H9 (cell line): ENCODE measurements at places on chromosomes 2 and 18.

DNA sequence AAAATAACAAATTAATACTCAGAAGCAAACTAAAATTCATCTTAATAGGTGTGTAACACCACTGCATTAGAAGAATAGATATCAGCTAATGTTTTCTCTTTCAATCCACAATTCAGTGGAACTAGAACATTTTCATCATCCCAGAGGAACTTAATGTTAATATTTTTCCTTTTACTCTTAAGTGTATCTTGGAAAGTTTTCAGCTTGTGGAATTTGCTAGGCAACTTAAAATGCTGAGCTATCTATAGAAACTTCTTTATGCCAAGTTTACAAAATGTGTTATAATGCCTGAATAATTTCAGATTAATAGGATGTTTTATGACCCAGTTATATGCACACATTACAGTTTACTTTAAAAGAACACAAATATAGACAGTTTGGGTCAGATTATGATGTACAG lies 86.6 kb upstream of the FAM237A start:
- DNase-seq: no peak

DNA sequence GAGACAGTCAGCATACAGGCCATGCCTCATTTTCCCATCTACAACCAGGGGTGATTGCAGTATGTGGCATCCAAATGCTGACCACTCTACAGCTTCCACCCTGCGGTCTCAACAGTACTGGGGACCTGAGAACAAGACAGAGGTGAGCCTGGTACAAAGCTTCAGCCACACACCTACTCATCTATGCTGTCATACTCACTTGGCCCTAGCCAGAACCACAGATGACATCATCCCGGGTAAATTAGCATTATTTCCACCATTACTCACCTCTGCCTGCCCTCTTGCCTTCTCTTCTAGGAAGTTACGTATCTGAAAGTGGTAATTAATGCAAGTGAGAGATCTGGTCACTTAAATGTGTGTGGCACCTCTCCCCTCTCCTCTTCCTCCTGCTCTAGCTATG lies 208.2 kb upstream of the ARL4C start:
- DNase-seq: no peak

DNA sequence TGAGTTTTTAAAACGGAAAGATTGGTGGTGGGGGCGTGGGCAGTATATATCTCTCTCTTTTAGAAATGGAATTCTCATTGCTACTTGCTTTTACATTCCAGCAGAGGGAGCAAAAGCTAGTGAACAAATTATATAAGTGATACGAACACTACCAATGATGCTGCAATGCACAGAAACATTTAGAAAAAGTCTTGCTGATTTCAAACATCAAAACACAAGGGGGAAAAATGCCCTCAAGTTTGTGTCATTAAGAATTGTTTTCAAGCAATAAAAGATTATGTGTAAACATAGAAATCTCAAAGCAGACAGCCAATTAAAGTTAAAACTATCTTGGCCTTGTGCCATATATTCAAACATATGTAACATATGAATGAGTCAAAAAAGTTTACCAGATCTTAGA lies 296.3 kb upstream of the KCNJ3 start:
- no peak for DNase-seq

DNA sequence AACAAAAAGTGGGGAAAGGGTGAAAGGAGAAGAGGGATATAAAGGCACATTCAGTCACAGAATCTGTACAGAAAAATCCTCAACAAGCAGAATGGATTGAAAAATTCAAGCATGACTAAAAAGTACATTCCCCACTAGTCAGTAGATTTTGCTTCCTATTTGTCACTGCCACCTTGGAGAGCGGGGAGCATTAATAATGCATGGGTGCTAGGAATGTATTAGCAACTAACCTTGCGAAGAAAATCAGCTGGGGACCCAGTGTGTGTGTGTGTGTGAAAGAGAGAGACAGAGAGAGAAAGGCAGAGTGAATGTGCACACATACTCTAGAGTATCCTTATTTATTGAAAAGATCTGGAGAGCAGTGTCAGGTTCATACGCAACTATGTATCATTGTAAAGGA lies 968.7 kb upstream of the ZEB2 start:
- DNase-seq: no peak

- no peak for DNase-seq
Observed at GRCh38 chr2:104412384-104412783, 441.5 kb upstream of the POU3F3 start.

DNA sequence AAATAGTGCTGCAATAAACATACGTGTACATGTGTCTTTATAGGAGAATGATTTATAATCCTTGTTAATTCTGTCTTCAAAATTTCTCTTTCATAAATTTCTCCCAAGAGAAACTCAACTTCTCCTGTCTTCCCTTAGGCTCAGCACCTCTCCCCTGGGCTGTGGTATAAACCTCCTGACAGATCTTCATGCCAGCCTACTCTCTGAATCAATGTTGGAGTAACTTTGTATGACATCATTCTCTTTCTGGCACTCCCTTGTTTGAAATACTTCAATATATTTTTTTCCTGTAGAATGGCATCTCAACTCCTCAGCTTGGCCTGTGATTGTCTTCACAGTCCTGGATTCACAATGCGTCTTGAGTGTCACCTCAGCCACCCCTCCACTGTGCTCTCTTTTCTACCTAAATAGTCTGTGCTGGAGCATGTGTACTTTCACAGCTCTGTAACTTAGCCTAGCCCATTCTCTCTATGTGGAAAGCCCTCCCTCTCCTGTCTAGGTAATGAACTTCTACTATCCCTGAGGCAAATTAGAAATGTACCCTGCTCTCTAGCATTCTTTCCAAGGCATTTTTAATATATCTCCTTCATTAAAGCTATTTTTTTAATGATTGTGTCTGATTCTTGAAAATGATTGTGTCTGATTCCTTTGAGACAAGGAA lies 649.9 kb upstream of the FANCL start:
- DNase-seq: no peak

GRCh38 chr2:67290451-67291290 lies 106.5 kb upstream of the ETAA1 start:
- DNase-seq: no peak

DNA sequence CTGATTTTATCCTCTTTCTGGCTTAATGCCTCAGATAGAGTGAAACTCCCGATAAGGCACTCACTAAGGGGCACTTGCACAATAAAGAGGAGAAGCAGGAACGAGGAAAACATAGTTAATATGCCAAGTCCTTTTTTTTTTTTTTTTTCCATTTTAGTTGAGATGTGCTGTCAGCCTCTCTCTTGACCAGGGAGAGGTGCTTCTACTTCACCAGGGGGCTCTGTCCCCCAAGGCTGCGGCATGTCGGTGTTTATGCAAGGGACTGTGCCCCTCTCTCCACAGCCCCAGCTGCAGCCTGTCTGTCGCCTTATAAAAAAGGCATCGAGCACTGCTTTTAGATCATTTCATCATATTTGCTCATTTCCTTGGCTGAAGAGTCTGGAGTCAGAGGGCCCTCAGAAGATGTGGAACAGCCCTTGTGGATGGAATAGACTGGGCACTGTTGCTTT lies 178.1 kb downstream of the SLC8A1 start:
- DNase-seq: no peak

DNA sequence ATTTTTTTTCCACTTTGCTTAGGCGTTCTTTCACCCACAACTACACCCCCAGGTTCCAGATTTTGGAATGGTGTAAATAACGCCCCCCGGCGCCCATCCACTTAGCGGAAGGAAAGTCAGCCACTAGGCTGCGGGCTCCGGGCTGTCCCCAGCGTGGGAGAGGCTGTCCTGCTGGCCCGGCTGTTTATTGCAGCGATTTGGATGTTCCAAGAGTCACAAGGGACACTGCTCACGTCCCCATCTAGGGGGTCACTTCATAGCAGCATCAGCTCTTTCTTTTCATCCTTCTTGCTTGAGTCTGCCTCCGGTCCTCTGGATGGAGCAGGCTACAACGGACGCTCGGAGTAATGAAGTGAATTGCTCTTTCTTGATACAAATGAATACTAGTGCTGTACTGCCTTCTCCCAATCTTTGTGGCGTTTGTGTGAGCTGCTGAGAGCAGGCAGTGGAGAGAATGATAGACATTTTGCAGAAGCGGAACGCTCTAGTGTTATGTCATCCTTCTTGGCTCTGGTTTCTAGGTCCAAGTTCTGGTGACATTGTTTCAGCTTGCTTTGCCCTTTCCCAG lies 50.7 kb upstream of the PAIP2B start:
- peak; percentile 77 for DNase-seq

GRCh38 chr2:46142546-46143428 lies 154.4 kb upstream of the EPAS1 start:
- DNase-seq: no peak

- DNase-seq: peak; percentile 63
Observed at GRCh38 chr2:236180831-236181453, 12.8 kb upstream of the GBX2 start.

DNA sequence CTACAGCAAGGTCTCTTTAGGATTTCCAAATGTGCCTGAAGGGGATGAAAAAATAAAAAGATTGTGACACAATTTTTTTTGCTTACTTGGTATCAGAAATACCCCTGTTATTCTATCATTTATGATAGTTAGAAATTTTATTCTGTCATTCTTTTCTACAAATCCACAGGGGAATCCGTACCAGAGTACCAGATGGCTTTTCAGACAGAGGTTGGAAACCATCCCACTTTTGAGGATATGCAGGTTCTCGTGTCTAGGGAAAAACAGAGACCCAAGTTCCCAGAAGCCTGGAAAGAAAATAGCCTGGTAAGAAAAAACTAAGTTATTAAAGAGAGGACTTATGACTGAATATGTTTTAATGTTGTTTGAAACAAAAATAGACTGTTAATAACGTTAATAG lies 92.6 kb upstream of the FAM117B start:
- no peak for DNase-seq

DNA sequence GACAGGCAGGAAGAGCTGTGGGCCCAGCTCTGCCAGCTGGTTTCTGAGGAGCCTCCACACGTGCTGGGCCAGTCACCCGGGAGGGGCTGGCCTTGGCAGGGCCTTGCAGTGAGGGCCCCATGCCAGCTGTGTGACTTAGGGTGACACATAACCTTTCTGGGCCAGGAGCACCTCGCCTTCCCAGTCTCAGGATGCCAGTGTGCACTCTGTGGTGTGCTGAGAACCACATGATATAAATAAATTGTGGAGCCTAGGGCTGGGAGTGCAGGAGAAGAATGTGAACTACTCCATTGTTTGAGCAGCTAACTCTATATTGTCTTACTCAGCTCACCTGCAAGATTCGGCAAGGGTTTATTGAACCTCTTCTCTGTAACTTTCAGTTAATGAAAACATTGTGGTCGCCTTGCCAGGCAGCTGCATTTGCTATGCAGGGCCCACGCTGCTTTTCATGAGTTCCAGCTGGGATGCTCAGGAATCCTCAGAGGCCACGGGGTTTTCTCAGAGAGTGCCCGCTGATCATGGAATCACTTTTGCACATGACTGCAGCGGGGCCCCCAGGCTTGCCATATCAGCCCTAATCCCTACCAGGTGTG lies 222.3 kb downstream of the SH3RF3 start:
- DNase-seq: no peak

DNA sequence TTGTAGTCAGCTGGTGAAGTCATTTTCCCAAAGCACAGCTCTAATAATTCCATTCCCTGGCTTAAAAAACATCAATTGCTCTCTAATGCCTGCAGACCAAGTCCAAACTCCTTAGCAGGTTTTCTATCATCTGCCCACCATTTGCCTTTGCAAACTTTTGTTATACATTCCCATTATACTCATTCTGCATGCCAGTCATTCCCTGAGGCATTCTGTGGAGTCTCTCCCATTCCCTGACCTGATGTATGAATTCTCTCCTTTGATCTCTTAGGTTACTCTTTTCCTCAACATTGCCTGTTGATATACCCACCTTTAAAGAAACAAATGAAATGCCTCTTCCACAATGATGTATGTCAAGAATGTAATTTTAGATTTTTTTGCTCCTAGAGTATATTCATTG lies 852.0 kb upstream of the FSHR start:
- no peak for DNase-seq

DNA sequence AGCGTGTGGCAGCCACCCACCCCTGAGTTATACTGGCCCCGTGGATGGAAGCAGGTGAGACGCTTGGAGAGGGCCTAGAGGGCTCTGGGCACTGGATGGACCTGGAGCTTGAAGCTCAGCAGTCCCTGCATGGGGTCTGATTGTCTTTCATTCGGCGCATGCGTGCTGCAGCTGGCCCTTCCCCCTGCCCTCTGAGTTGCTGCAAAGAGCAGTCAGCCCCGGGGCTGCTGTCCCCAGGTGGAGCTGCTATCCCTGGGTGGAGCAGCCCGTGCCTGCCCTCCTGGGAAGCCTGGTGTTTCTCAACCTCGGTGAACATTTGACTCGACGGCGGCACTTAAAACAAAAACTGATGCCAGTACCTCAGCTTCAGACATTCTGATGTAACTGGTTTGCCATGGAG lies 29.6 kb downstream of the IGFBP5 start:
- peak; percentile 94 for DNase-seq

DNA sequence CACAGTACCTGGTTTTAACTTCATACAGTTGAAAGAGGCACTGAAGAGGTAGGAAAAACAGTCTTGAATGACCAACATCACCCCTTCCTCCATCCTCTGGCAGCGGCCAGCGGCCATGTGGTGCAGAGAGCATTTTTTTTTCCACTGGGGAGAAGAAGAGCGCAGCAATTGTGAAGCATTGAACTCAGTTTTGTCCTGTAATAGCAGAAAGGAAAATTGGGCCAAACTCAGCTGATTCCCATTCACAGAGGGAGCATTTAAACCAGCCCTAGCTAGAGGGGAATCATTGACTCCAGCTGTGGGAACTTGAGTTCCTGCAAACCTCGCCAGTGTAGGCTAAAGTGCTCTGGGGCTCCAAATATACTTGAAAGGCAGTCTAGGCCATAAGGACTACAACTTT lies 316.6 kb upstream of the CHST9 start:
- DNase-seq: no peak

DNA sequence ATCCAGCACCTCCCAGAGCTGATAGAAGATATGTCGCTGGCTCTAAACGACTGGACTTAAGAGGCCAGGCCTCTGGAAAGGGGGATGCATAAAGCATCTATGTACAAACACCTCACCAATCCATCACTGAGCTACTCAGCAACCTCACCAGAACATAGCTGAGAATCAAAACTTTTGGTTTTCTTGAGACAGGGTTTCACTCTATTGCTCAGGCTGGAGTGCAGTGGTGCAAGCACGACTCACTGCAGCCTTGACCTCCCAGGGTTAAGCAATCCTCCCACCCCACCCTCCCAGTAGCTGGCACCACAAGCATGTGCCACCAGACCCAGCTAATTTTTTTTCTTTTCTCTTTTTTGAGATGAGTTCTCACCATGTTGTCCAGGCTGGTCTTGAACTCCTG lies 62.9 kb upstream of the MSH6 start:
- DNase-seq: no peak

DNA sequence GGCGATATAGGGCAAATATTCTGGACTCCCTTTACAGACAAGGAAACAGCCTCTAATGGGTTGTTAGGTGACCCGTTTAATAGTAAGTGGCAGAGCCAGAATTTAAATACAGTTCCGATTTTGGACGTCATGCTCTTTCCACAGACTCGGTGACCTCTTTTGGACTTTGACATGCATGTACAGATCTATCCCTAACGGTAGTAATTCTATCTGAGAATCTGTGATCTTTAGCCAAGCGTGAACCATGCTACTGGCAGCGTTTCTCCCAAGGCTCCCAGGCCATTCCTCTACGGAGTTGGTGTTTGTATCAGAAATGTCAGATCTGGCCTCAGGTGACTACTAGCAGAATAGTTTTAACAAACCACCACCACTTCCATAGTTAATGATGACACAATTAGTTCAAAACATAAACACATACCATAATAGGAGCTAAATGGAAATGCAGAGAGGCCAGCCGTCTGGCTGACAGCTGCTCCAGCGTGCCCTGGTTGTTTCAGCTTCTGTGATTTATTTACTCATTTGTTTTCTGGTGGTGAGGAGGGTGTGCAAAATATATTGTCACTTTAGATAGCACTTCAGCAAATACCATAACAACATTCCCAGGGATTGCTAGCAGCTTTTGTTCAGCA lies 304.6 kb upstream of the LYPD1 start:
- DNase-seq: no peak
